CD8-positive, alpha-beta memory T cell (primary cell): ENCODE measurements at places on chromosomes 13 and 19.
A peak's percentile ranks its signal among the peaks of the same experiment; 100 is the strongest.

GRCh38 chr19:23402388-23402787, 7.1 kb upstream of the ZNF91 start:
- no peak for DNase-seq

DNA sequence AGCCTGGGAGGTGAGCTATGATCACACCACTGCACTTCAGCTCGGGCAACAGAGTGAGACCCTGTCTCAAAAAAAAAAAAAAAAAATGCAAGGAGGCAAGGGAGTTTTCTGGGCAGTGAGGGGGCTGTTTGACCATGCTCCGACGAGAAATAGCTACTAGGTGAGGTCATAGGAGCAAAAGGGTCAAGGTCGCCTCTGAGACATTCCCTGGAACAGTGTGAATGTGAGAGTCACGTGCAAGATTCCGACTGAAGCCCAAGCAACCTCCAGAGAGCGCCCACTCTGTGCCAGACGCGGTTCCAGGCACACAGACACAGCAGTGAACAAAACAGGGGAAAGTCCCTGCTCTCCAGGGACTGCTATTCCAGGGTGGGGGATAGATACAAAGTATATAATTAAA, 2.5 kb downstream of the ZNRF4 start:
- DNase-seq, result no peak

DNA sequence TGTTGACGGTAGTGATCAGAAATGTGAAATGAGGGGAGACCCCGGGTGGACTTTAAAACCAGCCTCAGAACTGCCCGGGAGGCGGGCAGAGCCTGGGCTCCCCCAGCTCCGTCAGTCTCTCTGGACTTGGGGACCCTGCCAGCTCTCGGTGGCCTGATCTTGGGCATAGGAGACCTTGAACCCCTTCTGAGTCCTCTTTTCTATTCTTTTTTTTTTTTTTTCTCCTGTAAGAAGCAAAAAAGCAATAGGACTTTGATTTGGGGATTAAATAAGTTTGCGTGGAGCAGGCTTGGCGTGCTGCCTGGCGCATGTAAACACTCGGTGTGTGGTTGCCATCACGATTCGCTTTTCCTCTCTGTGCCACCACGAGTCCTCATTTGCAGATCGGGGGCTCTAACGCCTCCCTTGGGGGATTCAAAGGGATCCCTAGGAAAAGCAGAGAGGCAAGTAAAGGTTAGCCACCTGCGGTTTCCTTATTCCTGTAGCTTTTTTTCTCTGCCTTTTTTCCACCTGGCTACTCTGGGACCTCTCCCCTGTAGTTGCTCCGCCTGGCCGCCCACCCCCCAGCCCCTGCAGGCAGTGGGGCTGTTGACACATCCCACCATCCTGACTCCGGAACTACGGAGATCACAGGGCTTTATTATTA, 1.3 kb downstream of the SAFB start:
- peak; percentile 51 for DNase-seq

DNA sequence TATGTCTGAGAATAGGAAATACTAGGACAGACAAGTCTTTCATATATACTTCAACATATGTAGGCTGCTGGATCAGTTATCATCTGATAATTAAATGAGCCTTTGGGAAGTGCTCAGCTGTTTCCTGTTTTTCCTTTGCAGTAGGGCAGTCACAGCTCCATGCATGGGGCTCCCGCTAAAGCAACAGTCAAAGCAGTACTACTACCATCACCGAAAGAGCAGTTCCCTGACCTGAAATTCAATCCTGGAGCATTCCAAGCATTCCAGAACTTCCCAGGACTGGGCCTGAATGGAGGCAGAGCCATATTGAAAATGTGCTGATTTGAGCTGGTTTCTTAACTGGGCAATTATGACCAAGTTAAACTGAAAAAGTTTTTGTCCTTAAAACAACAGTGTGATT, 20.5 kb downstream of the MICU2 start:
- DNase-seq, result no peak

GRCh38 chr19:35306473-35307246, 14.7 kb downstream of the MAG start:
- no peak for DNase-seq

DNA sequence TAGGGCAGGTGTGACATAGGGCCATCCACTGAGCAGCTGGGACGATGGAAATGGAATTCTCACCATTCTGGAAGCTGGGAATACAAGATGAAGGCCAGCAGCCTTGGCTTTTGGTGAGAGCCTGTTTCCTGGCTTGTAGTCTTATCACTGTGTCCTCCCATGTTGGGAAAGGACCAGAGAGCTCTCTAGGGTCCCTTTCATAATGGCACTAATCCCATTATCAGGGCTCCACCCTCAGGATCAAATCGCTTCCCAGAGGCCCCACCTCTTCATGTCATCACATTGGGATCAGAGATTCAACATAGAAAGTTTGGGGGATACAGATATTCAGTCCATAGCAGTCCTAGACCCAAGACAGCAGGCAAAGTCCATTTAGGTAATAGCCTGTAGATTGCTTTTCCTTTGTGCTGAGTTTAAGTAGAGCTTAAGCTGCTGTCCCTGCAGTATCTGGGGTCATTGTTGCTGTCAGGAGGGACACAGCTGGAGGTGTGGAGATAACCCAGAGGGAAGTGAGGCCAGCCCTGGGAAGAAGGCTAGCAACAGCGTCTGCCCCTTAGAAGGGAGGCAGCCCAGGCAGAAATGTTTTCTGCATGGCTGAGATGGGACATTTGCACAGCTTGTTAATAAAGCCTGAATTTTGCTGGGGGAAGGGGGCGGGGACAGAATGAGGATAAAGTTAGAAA, 136.5 kb upstream of the GPR12 start:
- DNase-seq, result no peak

- no peak for DNase-seq
Observed at GRCh38 chr13:91168386-91168711, 179.1 kb upstream of the MIR17HG start.

DNA sequence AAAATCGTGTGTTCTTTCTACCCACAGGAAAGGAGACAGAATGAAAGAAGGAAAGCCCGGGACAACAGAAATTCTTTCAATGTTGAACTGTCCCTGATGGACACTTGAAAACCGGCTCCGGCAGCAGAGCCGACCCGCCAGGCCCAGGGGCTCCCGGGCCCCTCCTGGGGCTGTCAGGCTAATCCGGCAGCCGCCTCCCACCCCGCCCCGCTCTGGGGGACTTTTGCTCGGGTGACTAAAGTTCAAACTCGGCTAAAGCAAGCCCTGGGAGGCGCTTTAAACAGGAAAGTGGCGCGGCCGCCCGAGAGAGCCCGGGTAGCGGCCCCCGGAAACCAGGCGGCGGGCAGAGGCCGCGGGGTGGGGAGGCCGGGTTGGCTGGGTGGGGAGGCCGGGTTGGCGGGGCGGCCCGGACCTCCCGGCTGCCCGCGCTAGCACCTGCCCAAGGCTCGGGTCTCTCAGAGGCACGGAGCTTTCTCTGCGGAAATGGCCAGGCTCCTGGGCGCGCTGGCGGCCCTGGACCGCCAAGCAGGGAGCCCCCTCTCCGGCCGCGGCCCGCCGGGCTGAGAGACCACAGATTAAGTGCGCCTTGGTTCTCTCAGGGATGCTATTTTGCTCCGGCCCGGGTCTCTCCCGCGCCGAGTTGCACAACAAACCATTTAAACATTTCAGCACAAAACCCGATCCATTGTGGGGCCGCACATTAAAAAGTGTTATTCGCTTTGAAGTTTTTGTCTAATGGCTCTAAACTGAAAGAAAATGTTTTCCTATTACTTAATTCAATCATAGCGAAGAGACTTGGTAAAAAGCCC, 2.6 kb upstream of the GSX1 start:
- no peak for DNase-seq

- DNase-seq, result peak; percentile 41
Observed at GRCh38 chr19:19642506-19643157, 825 bp downstream of the GMIP start.

- DNase-seq, result no peak
Observed at GRCh38 chr19:35208121-35208520, 20.4 kb downstream of the FAM187B start.

DNA sequence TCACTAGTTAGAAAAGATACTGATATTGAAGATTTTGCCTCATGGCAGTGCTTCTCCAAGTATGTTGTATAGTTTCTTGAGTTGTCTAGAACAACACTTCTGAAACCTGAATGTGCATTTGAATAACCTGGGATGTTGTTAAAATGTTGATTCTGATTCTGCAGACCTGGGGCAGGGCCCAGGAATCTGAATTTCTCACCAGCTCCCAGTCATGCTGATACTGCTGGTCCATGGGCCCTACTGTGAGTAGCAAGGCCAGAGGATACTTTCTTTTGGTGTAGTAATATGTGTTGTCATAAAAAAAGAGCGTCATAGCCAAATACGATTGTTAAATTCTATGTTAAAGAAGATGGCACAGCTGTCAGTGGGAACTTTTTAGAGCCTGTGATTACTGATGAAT, 41.6 kb upstream of the C1QTNF9 start:
- no peak for DNase-seq

DNA sequence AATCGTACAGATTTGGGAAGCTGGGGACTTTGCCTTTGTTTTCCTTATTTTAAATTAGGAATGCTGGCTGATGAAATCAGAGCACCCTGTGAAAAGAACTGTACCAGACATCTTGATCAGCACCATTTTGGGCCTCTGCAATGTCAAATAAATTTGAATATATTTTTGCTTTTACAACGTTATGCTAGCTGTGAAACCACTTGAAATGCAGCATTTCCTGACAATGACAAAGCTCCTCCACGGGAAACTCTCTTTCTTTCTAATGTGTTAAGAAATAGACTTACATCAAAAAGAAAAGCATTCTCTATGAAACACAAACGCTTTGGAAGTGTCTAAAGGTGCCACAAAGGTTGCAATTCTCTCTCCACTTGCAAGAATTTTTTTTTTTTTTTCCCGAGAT, 47.1 kb upstream of the MAP3K10 start:
- DNase-seq, result peak; percentile 75

GRCh38 chr19:15640294-15640903, at the start of gene CYP4F3:
Gene CYP4F3, plus strand, starts transcription at chr19:15640897. Its CDS starts 519 bp downstream, at chr19:15641416.
- no peak for DNase-seq

- no peak for DNase-seq
Observed at GRCh38 chr19:35272122-35272719, 3.5 kb downstream of the USF2 start.

DNA sequence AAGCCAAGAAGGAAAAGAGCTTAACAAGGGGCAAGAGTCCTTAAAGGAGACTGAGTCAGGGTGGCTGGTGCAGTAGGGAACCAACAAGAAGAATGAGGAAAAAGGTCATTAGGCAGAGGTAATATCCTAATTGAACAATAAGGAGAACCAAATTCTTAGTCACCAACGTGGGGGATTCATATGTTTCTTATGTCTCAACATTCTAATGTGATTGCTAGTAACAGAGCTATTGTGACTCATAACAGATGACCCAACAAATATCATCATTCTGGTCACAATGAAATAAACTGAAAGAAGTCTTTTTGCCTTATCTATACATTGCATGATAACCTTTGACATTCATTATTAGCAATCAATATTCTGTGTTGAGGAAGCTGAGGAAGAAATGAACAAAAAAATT, 101.6 kb downstream of the RAP2A start:
- no peak for DNase-seq

- DNase-seq, result peak; percentile 80
Observed at GRCh38 chr19:47158879-47159503, 28.4 kb downstream of the SAE1 start.

DNA sequence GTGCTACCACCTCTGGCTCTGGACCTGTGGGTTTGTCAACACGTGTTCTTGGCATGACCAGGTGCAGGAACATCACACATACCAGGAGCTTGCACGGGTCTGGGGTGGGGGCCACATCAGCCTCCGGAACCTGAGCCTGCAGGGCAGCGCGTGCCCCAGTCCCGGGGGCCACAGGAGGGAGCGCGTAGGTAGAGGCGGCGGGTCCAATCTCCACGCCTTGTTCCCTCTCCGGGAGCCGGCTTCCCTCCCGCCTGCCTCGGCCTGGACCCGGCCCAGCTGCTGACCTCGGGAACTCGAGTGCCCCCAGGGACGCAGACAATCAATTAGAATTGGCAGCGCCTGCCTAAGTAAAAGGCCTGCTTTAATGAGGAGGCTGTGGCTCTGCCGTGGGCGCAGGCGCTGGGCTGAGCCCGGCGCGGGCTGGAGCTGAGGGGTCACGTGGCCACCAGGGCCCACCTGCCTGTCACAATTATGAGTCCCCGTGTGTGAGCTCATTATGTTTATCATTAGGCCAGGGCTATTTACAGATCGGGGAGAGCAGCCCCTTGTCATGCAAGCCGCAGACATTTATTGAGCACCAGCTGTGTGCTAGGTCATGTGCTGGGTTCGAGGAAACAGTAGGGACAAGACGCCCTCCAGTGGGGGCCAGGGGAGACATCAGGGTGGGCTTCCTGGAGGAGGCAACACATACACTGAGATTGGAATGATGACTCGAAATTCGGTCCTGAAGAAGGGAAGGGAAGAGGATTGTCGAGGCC, 32.2 kb upstream of the TNFAIP8L1 start:
- no peak for DNase-seq

DNA sequence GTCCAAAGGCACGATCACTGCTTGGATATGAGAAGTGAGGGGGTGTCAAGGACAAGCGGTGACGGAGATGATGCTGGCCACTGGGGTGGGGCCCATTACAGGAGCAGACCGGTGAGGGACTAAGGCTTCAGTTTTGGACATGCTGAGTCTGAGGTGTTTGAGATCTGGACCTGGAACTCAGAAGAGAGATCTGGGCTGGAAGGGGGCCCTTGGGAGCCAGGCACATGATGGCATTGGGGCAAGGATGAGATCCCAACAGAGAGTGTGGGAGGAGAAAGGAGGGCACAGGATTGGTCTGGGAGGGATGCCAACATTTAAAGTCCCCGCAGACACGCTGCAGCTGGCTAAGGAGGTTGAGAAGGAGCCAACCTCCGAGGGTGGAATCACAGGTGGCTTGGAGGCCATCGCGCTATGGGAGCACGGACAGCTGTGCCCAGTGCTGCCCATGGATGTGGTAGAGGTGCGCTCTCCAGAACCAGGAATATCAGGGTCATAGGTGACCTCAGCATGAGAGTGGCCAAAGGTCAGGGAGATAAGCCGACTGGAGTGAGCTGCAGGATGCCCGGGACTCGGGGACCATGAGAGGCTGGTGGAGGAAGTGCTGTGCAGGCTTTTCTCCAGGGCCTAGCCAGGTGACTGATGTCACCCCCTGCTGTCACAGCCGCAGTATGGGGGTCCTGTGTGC, 21.8 kb downstream of the DHRS12 start:
- no peak for DNase-seq

DNA sequence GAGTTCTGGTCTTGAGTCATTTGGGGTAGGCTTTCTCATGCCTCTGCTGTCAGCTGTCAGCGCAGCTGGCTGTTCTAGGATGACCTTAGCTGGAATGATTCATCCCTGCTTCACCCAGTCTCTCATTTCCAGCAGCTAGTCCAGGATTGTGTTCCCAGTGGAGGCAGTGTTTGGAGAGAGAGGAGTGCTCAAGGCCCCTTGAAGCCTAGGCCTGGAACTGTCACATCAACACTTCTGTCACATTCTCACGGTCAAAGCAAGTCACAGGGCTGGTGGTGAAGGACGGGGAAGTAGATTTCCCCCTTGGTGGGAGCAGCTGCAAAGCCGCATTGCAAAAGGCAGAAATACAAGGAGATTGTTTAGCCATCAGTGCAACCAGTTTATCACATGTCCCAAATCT, 15.2 kb downstream of the TPT1 start:
- DNase-seq, result no peak
